Activated CD4-positive, alpha-beta T cell treated with anti-CD3 and anti-CD28 coated beads for 48 hours (primary cell): ENCODE measurements at places on chromosomes 16 and 17.

DNA sequence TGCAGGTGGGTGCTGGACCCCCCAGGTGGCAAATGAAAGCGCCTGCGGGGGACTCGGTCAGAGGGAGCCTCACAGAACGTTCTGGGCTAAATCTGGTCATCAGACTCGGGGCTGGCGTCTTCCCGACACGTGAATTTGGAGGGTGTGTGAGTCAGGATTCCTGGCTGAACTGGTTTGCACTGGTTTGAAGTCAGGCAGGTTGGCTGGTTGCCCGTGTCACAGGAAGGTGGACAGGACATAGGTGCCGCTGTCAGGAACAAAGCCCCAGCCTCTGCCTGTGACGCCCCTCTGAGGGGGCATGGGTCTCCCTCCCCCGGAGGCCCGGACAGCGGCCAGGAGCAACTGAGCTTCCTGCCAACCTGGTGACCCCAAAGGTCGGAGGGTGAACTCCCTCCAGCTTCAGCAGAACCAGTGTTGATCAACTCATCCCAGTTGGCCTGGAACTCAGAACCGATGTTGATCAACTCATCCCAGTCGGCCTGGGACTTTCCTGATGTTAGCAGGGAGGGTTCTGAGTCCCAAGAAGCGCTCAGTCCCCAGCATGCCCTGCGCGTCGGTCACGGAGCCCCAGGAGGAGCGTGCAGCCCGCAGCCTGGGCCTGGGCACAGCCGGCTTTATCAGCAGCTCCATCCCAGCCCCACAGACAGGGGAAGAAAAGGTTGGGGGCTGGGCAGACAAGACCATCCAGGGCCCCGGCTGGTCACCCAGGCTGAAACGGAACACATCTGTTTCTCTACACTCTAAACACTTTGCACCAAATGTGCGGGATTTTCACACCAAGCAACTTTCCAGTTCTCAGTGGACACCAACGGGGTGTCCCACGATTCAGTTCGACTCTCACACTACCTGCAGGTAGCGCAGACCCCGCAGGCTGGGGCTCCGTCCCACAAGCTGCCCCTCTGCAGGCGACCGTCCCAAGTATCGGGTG, 14.4 kb upstream of the METRNL start:
- DNase-seq: peak; percentile 2

- peak; percentile 26 for DNase-seq
Measured at GRCh38 chr16:84194018-84194417, 3.1 kb downstream of the ADAD2 start.

- DNase-seq: no peak
Measured at GRCh38 chr16:86934581-86935375, 356.4 kb downstream of the FOXL1 start.

DNA sequence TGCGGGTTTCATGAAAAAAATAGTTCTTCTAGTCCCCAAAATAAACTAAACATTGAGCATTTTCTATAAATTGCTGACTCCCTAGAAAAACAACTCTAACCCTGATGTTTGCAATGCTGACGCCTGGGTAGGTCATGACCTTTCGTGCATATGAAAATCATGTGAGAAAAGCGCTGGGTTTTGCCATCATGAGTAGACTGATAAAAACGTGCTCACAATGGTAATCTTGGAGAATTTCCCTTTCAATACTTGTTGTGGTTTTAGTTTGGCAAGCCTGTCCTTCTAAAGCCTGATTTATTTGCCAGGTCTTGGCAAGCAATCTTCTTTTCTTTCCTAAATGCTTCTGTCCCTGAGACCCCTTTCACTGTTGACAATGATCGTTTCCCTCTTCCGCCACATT, 4.0 kb upstream of the CLEC10A start:
- DNase-seq: no peak

GRCh38 chr17:28896491-28896883, 1.0 kb downstream of the FLOT2 start:
- no peak for DNase-seq

GRCh38 chr17:12605222-12605621, 60.5 kb upstream of the MYOCD start:
- no peak for DNase-seq

DNA sequence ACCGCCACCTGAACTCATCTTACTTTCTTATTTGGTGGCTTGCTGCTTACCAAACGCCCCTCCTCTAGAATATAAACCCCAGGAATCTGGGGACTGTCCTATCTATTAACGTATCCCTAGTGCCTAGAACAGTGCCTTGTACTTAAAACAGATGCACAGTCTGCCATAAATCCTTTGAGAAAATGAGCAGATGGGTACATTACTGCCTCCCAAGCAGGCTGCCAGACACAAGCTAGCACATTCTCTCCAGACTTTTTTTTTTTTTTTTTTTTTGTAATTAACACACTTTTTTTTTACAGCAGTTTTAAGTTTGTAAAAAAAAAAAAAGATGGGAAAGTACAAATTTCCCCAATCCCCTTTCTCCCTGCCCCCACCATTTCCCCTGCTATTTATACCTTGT, 57.3 kb upstream of the RPL38 start:
- DNase-seq: no peak

DNA sequence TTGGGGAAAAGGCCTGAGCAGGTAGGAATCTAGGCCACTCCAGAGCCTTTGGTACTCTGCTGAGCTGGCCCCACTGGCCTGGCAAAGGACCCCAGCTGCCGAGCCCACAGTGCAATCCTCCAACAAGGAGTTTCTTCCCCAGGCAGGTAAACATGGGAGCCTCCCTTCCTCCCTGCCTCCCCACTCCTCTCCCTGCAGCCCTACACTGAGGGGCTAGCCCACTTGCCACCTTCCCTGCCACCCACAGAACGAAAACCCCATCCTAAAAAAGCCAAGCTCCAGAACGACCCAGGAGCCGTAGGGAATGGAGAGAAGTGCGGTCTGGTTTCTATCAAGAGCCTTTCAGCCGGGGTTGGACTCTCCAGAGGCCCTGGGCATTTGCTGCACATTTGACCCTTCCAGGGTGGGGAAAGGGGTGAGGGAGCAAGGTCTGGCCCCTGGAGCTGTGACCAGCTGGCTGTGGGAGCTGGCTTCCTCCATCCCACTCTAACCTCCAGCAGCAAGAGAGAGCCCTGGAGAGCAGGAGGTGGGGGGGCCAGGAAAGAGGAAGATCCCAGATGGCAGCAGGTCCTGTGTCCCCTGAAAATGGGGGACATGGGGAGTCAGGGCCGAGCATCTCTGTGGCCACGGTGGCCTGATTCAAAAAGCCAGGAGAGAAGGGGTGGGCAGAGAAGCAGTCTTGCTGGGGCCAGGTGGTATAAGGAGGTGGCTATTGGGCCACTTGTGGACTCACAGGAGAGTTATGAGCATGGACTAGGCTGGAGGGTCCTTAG, 1.3 kb downstream of the HID1 start:
- no peak for DNase-seq

GRCh38 chr17:38509772-38510420, 81.6 kb downstream of the ARHGAP23 start:
- no peak for DNase-seq
